ENCODE measurements at places on chromosomes 1 and 21.

- no peak for DNase-seq
These were observed 95.5 kb upstream of the SGIP1 start for GRCh38 chr1:66438501-66438900.

DNA sequence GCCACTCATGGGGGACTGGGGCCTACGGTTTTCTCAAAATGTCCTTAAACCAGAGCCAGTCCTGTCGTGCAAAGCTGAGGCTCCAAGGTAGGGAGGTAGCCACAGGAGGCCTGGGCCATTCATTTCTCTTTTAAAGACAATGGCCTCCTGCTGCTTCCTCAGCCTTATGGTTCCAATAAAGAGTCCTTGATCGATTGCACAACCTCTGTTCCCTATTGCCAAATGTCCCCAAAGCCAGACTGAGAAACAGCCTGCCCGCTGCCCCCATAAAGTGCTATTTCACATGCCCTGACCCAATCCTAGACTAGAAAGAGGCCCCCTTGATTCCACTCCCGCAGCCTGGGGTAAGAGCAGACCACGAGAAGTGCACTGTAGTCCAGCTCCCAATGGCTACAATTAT, 166.7 kb downstream of the CLIC6 start:
- no peak for DNase-seq

- DNase-seq, result no peak
These were observed 10.2 kb upstream of the CACHD1 start for GRCh38 chr1:64459743-64460142.

DNA sequence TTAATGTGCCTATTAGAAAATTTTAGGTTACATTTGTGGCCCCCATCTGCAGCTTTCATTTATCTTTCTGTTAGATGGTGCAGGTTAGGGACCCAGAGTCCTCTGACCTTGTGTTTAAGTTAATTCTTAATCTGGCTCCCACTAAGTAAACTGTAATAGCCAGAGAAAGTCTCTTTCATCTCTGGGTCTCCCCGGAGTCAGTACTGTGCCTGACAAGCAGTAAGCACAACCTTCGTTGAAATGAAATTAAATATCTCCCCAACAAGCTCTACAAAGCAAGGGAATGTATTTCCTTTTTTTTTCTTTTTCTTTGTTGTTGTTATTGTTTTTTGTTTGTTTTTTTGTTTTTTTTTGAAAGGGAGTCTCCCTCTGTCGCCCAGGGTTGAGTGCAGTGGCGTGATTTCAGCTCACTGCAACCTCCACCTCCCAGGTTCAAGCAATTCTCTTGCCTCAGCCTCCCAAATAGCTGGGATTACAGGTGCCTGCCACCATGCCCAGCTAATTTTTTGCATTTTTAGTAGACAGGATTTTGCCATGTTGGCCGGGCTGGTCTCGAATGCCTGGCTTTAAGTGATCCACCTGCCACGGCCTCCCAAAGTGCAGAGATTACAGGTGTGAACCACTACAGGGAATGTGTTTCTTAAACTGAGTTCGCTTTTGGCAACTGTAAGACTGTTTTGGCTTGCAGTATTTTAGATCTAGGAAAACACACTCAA, 81.6 kb downstream of the HHIPL2 start:
- DNase-seq, result no peak

- no peak for DNase-seq
These were observed 47.4 kb downstream of the ACTN2 start for GRCh38 chr1:236733653-236734052.

Data from NCI-H2171 treated with DMSO at 0.1 percent for 48 hours (cell line).